Activated CD4-positive, alpha-beta T cell treated with anti-CD3 and anti-CD28 coated beads, Interleukin-2, amount 50 U/mL, for 24 hours (primary cell): ENCODE measurements at places on chromosomes 7 and 10.

GRCh38 chr7:142301923-142302550, 44.2 kb upstream of the PRSS58 start:
- DNase-seq: no peak

DNA sequence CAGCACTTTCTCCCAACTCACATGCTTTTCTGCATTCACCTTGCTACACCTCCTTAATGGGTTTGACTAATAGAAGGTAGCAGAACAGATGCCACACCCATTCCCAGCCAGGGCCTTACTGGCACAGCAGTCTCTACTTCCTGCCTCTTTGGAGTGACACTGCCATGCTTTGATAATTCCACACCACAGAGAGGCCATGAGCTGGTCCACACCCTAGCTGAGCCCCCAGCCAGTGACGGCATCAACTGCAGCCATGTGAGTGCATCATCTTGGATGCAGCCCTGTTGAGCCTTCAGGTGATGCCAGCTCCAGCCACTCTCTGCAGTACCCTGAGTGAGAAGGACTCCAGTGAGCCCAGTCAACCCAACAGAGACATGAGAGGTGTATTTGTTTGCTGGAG, 27.5 kb upstream of the EZH2 start:
- no peak for DNase-seq

GRCh38 chr10:22712956-22713852, 1.2 kb downstream of the PIP4K2A start:
- no peak for DNase-seq

GRCh38 chr7:65722361-65722792, 150.5 kb upstream of the VKORC1L1 start:
- DNase-seq: peak; percentile 62

GRCh38 chr10:2137549-2138174, 400.3 kb upstream of the ADARB2 start:
- no peak for DNase-seq

DNA sequence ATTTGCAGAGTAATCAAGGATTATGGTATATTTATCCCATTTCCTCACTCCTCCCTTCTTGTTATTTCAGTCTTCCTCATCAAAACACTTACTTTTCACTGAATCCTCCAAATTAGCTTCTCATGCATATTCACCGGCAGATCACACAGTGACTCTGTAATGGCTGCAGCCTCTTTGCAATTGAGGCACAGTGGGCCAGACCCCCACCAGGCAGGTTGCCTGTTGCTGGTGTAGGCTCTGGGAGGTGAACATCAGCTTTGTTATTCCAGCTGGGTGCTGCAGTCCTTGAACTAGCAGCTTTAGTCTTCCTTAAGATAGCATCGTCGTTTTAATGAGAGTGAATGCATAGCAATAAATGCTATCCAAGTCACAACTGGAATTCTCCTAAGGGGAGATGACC, 449.3 kb downstream of the CNTNAP2 start:
- no peak for DNase-seq

- DNase-seq: no peak
Measured at GRCh38 chr10:49001870-49002672, 62.4 kb upstream of the LRRC18 start.

DNA sequence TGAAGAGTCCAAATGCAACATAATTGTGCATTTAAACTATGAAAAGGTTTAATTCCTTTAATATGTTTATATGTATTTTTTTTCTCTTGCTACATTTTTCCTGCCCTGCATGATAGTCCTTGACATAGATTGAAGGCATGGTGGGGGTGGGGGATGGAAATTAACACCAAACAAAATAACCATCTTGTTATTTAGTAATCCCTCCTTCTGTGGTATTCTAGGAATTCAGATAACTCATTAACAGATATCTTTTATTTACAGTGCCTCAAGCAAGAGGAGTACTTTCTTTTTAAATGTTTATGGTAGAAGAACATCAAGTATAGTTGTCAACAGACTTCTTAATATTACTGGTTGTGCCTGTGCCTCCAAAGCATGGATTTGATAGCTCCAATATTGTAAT, 337.6 kb upstream of the SEMA3A start:
- DNase-seq: no peak

DNA sequence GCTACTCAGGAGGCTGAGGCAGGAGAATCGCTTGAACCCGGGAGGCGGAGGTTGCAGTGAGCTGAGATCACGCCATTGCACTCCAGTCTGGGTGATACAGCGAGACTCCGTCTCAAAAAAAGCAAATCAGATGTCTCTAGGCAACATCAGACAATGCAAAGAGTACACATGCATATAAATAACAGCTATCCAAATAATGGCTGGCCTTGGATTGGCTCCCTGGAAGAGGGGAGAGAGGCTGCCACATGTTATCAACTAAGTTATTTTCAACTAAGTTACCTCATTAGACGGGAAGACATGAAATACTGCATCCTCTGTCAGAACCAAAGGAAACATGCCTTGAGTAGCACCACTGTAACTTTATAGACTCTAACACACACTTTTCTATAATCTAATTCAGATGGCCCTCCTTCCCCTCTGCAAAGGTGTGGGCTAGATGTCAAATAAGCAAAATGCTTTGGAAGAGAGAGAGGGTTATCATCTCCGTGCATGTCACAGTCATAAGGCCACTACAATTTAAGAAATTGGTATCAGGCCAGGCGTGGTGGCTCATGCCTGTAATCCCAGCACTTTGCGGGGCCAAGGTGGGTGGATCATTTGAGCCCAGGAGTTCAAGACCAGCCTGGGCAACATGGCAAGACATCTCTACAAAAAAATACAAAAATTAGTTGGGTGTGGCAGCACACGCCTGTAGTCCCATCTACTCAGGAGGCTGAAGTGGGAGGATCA, 22.5 kb upstream of the SPOCK2 start:
- DNase-seq: no peak

GRCh38 chr7:111006691-111007090, 84.2 kb upstream of the LRRN3 start:
- no peak for DNase-seq

DNA sequence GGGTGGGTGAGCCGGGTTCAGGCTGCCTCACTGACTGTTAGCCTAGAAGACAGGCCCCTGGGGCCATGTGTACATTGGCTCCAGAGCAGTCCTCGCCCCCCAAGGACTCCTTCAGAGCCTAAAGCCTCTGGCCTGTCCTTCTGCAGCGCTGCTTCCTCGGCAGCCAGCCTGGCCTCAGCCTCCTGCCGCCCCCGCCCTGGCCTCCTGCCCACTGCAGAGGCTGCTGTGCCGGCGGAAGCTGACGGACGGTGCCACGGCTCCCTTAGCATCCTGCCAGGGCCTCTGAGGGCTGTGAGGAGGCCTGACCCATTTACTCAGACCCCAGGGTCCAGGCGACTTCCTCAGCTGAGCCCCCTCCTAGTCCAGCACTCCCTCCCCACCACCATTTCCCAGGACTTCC, 4.9 kb downstream of the SRRM3 start:
- DNase-seq: no peak

DNA sequence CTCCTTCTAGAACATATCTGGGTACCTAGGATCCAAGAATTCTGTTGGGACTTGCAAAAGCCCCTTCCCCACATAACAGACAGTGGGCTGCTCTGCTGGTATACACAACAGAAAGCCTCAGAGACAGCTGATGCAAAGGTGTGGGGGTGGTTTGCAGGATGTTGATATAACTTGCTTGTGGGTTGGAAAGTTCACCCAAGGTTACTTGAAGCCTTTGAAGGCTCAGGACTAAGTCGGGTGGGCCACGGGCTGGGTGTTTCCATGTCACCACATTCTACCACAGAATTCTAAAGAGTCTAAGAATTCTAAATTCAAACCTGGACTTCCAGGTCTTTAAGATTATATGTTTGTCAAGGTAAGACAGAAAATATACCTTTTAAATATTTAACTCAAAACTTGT, 7.4 kb upstream of the NRCAM start:
- no peak for DNase-seq

DNA sequence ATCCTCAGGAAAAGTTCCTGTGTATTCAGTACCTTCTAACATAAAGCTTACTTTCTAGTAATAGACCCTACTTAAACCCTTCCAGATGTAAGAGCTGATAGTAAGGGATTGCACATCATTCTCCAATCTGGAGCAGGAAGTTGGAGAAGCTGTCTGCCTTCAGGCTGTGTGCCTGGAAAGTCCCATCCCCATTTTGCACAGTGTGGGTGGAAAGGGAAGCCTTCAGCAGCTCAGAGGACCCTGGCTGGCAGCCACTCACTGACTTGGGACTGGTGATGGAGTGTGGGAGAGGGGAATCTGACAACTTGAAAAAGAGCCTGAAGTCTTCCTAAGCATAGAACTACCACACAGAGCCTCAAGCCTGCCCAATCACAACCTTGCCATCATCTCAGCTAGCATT, 164.1 kb upstream of the ADO start:
- no peak for DNase-seq

- DNase-seq: no peak
Measured at GRCh38 chr7:2307690-2308107, 6.5 kb downstream of the SNX8 start.

DNA sequence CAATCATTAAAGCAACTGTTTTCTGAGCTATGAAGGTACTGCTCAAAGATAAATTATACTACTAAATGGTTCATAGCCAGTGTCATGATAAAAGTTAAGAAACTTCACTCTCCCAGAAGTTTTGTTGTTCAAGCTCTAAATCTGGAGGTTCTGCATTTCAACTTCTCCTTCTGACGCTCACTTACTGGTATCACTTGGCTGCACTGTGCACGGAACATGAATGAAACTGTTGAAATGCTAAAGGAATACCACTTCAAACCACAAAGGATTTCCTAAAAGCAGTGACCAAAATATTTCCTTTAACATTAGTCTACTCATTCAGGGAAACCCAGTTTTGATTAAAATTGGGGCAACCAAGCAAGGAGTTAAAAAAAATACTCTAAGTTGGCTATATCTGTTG, 93.6 kb downstream of the UBE2H start:
- no peak for DNase-seq

GRCh38 chr7:135349746-135350145, 116.1 kb downstream of the STRA8 start:
- no peak for DNase-seq

DNA sequence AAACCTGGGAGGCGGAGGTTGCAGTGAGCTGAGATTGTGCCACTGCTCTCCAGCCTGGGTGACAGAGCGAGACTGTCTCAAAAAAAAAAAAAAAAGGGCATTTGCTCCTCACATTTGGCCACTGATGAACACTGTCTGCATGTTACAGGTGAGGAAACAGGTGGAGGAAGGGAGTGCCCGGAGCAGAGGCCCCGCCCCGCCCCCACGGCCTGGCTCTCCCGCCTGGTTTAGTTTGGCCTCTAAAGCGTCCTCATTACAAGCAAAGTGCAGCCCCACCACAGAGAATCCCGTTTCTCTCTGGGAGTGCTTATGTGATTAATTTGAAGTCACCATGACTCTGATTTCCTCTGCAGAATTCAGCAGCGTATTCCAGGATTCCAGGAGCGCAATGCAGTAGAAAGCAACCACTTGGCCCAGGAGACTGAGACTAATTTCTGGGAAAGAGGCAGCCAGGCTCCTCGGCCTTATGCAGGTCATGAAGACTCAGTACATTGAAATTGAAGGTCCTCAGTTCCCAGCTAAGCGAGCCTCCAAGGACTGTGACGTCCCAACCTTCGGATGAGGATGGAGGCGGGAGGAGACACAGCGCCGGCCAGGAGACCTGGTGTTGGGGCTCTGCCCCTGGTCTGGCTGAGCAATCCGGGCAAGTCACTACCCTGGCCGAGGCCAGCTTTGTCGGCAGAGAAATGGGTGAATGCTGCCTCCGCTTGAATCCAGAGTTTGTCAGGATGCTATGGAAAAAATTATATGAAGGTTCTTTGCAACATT, 44.7 kb downstream of the RBM17 start:
- DNase-seq: no peak
